ENCODE measurements at places on chromosomes 3 and 15.

DNA sequence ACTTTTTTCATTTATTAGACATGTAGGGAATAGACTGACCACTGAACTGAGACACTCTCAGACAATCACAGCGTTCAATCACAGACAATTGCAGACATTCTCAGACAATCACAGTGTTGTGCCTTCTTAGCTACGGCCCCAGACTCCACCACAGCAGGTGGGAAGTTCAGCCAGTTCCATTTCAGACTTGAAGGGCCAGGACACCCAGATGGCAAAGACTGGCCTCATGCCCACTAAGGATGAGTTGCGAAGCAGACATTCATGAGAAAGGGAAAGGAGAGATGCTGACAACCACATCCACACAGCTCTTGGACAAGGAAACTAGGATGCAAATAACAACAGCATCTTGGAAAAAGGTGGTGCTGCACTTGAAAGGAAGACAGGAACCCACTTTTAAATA lies 21.9 kb upstream of the ALDH1L1 start:
- no peak for DNase-seq

DNA sequence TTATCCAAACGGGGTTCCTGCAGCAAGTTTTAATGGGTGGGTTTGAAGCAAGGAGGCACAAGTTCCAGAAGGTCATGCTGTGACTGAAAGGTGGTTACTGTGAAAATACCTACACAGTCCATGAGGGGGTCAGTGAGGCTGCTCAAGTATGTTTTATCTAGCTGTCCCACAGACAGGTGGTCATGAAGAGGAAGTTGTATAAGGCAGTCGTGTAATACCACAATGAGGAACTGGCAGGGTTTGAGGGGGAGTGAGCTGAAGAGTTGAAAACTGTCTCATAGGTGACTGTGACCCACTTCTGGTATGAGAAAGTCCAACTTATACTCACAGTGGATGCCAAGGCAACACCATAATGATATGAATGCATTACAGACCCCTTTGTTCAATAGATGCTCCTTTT lies 856.8 kb downstream of the OTOL1 start:
- no peak for DNase-seq

DNA sequence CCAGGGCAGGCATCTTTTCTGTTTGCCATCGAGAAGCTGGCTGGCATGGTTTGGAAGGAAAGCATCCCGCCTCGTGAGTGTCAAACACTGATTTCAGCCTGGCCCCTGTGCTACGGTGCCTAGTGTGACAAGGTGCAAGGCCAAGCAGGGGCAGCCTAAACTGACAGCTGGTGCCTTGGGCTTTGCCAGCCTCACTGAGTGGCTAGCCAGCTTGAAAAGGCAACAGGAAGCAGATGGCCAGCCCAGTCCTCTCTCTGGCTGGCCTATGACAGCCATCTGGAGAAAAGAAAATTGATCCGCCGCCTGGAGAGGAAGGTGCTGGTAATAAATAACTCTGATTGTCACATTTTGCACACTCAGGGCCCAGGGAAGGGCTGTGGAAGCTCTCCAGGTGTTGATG lies 52.2 kb downstream of the C3orf85 start:
- DNase-seq: no peak

- DNase-seq: no peak
Observed at GRCh38 chr3:73600293-73600938, 24.3 kb downstream of the PDZRN3 start.

- no peak for DNase-seq
Observed at GRCh38 chr3:190877925-190878324, 15.4 kb upstream of the GMNC start.

GRCh38 chr15:78625606-78626280 lies 4.9 kb upstream of the CHRNA3 start:
- DNase-seq: no peak

- no peak for DNase-seq
Observed at GRCh38 chr3:174767853-174768382, 91.2 kb upstream of the NAALADL2 start.

GRCh38 chr3:19105826-19106225 lies 42.5 kb upstream of the KCNH8 start:
- no peak for DNase-seq

- no peak for DNase-seq
Observed at GRCh38 chr3:189071446-189071845, 100.3 kb upstream of the TPRG1 start.
